ENCODE measurements at places on chromosomes 4 and X. TPM values are rescaled to one million over a fixed set of nuclear protein-coding genes. Genes with fewer than 3 reads are reported as not detected.

- H3K27ac ChIP-seq = no peak overlapping the region
- no peaks in the 10 kb centered on the region for H3K4me1 ChIP-seq
- H3K4me3 ChIP-seq = no peak overlapping the region
- no peaks in the 10 kb centered on the region for H3K27me3 ChIP-seq
- DNase-seq = peak; percentile 25
Measured at GRCh38 chr4:114132830-114133229, 153.4 kb upstream of the ARSJ start.

- H3K27me3 ChIP-seq = no peaks in the 10 kb centered on the region
- no peak overlapping the region for H3K4me3 ChIP-seq
- DNase-seq = no peak
- H3K36me3 ChIP-seq = no peaks in the 10 kb centered on the region
Measured at GRCh38 chr4:40745285-40745984, 4.3 kb upstream of the NSUN7 start.

GRCh38 chr4:2485956-2486355, 17.1 kb downstream of the RNF4 start:
- no peak overlapping the region for H3K27ac ChIP-seq
- H3K36me3 ChIP-seq = peaks cover 23% of the 10 kb centered on the region
- no peak for DNase-seq
- H3K27me3 ChIP-seq = no peaks in the 10 kb centered on the region

- H3K36me3 ChIP-seq = no peaks in the 10 kb centered on the region
- no peak overlapping the region for H3K4me3 ChIP-seq
- no peak for DNase-seq
- H3K4me1 ChIP-seq = no peaks in the 10 kb centered on the region
- no peaks in the 10 kb centered on the region for H3K27me3 ChIP-seq
Measured at GRCh38 chr4:43244688-43245382, 352.3 kb downstream of the GRXCR1 start.

DNA sequence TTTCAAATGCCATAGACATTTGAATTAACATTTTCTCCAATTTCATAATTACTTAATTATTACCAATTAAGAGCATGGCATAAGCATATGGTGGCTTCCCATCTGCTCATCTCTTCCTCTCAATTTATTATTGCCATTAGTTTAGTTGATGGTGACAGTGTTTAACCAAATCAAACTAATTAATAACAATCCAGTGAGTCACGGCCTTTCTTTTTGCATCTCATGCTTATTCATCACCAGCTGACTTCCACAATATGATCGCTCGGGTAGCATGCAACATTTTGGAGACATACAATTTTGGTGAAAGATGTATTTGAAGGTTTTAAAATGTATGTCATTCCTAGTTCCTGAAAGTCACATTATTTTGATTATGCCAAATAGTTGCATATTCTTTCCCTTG, 172.8 kb upstream of the TACR3 start:
- no peaks in the 10 kb centered on the region for H3K36me3 ChIP-seq
- H3K4me3 ChIP-seq = no peak overlapping the region
- peaks cover under 1% of the 10 kb centered on the region for H3K4me1 ChIP-seq
- H3K27ac ChIP-seq = no peak overlapping the region
- DNase-seq = no peak

DNA sequence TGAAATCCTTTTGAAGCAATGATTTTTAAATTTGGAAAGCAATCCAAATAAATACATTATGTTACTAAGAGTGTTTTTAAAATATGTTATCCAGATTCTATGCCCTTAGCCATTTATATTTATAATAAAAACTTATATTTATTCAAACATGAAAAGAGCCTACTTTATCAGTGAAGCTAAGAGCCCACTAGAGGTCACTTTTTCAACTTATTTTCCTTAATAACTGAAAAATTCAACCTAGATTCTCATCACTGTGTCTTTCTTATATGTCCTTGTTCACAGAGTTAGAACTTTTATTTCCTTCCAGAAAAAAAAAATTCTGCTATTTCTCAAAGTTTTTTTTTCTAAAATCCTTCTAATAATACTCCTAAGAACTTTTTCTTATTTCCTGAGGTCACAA, 23.9 kb downstream of the PRDM8 start:
- peaks cover 20% of the 10 kb centered on the region for H3K4me1 ChIP-seq

Gene TMPRSS11B
- not detected for total RNA-seq

Gene UBA1
- 152 TPM for total RNA-seq

Gene XG
- not detected for total RNA-seq

Gene MAGEB10
- total RNA-seq = not detected

Gene TCEANC
- 3.5 TPM for total RNA-seq

Gene EPHA5
- 8.7 TPM for total RNA-seq

Gene F8A1
- total RNA-seq = 5.2 TPM

Gene NPY5R
- not detected for total RNA-seq
